ENCODE measurements at places on chromosomes 4 and X.

- DNase-seq: no peak
These were observed 28.9 kb downstream of the CPLX1 start for GRCh38 chr4:797066-797465.

DNA sequence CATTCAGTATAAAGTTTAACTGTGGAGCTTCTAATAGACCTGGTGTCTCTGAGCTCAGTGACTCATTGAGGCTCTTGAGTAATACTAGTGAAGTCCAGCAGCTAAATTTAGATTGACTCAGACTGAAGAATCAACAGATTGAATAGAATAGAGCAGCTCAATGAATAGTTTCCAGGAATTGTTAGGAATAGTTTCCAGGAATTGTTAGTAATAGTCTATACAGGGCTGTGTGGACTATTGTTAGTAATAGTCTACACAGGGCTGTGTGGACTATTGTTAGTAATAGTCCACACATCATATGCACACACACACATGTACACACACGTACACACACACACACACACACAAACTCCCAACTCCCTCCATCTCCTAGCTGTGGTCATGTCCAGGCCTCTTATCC lies 3.0 kb downstream of the GIMD1 start:
- DNase-seq: no peak

DNA sequence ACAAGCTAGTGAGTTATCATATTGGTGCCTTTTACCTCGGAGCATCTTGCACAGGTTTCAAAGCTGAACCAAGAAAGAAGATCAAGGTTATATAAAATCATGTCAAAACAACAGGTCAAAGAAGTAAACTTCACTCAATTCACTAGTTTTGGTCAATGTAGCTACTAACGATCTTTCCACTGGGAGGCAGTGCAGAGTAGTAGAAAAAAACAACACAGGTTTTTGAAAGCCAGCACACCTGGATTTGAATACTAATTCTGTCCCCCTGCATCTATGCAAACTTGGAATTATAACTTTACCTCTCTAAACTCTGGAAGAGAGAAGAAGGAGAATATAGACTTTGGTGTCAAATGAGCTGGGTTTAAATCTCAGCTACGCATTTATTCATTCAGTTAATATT lies 266.1 kb downstream of the GRIA3 start:
- DNase-seq: no peak

- DNase-seq: no peak
These were observed 104.4 kb downstream of the CXCL13 start for GRCh38 chr4:77710059-77710458.

DNA sequence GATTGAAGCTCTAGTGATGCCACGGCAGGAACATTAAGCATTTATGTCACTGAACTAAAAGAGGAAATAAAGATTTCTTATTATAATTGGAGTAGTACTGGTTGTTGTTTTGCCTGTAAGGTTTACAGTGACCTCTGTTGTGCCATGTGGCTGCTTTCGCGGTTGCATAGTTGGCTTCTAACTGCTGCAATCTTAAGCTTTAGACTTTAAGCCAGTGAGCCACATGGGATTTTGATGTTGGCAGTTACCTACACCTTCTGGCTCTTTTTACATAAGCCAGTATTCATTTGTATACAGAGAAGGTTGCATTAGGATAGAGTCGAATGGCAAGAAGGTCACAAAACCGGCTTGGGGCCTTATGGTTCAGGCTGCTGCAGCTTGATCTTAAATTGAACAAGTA lies 1311.6 kb downstream of the RAPGEF2 start:
- DNase-seq: no peak

GRCh38 chr4:54109241-54110018 lies 9.5 kb downstream of the GSX2 start:
- DNase-seq: no peak

- DNase-seq: no peak
These were observed 75.3 kb downstream of the RAPGEF2 start for GRCh38 chr4:159178151-159178546.

DNA sequence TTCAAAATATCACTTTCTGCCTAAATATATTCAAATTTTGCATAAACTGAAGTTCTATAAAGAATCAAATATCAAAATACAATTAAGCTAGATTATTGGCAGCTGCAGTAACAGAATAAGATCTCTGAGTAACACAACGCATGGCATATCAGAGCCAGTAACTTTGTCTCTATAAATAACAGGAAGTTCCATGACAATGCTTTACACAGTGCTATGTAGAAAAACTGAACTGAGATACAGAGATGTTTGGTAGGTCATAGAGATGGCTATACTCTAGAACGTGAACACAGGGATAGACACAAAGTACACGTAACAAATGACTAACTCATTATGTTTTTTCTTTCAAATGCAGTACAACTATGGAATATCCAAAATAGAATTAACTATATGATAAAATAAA lies 18.2 kb downstream of the UBE2D3 start:
- DNase-seq: no peak

- no peak for DNase-seq
These were observed 109.6 kb upstream of the ACSL4 start for GRCh38 chrX:109842611-109843010.

DNA sequence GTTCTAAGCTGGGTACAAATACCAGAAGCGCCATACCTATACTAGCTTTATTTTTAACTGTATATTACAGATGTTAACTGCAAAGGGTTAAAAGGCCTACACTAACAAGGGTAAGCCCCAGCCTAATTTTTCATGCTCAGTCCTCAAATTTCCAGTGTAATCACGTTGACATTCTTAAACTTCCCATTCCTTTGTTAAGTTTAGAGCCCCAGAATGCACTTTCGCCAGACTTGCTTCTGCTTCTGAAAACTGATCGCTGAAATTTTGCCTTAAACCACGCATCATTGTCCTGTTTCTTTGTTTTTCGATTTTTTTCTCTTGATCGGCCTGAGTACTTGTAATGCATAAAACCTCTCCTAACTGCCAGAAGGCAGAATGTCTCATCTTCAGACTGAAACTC lies 2141.9 kb upstream of the AGA start:
- no peak for DNase-seq

DNA sequence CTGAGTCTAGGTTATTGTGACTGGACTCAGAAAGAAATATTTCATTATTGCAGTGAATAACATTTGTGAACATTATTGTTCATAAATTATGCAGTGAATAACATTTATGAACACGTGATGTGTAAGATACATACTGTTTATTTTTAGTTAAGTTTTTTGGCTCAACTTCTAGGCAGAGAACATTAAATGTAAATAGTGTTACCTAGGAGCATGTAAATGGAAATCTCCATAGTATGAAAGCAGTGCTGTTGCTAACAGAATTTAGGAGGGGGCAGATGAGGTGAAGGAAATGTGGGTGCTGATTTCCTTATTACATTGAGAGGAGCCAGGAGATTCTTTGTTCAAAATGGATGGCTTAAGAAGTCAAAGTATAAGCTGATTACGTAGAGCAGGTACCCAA lies 45.0 kb downstream of the HTT start:
- DNase-seq: no peak

DNA sequence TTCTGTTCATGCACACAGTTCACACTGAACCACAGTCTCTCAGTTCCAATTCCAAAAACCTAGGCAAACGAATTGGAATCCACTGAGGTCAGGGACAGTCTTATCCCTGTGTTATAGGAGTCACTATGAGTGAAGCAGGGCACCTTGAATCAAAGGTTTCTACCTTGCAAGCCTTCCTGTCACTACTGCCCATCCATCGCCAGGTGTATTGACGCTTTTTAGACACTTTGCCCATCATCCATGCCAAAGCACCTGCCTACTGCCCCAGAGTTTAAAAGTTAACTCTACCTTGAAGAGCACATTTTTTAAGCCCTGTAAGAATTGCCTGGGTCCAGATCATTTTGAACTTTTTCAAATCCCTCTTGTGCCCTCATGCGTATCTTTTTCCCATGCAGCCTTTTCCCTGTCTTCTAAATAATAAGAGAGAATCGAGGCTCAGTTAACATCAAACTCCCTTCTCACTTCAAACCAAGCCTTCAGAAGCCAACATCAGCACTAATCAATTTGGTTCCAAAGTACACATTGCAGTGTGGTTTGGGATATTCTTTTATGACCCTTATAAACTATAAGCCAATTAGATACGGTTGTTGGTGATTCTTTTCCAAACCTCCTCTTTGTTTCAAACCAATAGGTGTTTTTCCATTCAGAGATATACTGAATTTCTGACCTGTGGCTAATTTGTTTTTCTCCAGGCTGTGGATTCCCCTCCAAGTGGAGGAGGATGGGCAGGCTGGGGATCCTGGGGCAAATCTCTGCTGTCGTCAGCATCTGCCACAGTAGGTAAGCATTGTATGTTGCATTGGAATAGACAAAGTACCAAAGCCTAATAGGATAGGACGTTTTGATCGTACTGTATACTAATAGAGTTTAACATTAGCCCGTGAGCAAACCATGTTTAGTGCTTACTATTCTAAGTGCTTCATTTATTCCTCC lies 23.7 kb downstream of the FAM114A1 start:
- no peak for DNase-seq

GRCh38 chr4:106291678-106292077 lies 24.3 kb downstream of the TBCK start:
- DNase-seq: no peak

- no peak for DNase-seq
These were observed 957.2 kb upstream of the PRKX start for GRCh38 chrX:4670606-4671005.

GRCh38 chr4:89258506-89258905 lies 49.1 kb downstream of the GPRIN3 start:
- DNase-seq: no peak

- no peak for DNase-seq
These were observed 37.0 kb downstream of the HTT start for GRCh38 chr4:3111461-3111860.

DNA sequence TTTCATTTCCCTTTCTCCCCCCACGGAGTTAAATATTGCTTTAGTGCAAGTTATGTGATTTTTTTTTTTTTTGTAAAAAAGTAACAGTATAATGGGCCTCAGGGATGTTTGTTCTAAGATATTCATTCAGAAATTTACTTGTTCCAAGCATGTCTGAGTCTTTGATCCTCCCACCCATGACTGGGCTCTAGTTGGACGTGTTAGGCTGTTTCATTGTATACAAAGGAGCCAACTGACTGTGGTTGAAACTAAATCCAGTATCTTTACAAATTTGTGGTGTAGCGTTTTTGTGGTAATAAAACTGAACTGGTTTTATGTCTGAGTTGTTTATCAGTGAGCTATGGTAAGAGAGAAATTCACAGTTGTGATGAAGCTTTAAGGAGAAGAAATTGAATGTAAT lies 74.1 kb downstream of the DOCK11 start:
- DNase-seq: no peak

DNA sequence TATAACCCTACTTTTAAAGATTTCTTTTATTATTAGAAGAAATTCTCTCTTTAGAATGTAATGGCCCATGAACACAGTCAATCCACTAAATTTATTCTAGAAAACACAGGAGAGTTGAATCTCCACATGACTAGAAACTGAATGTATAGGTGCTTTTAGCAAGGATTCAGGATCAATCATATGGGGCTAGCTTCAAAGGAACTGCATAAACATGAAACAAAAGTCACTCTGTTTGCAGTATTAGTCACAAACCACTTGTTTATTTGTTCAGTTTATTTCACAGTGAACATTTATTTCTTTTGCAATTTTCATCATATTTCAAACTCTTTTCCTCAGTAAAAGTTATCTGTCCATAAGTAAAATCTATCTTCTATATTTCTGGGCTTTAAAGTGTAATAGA lies 1604.6 kb downstream of the PCDH18 start:
- DNase-seq: no peak

GRCh38 chrX:44989995-44990770 lies 117.2 kb downstream of the KDM6A start:
- no peak for DNase-seq

DNA sequence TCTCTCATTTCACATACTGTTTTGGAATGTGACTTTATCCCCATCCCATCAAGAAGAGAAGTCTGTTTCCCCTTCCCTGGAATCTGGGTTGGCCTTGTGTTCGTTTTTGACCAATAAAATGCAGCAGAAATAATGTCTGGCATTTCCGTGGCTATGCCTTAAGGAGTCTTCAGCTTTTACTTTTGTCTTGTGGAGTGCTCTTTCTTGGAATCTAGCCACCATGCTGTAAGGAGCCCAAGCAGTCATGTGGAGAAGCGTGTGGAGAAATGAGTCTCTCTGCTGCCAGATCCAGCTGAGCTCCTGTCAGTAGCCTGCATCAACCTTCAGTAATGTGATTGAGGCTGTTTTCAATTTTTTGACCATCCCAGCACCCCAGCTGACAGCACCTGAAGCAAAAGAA lies 84.4 kb upstream of the ARMCX2 start:
- no peak for DNase-seq

- no peak for DNase-seq
These were observed 193.5 kb upstream of the FTHL17 start for GRCh38 chrX:31265383-31265782.

- no peak for DNase-seq
These were observed 270.0 kb downstream of the MAPK10 start for GRCh38 chr4:86089781-86090323.

DNA sequence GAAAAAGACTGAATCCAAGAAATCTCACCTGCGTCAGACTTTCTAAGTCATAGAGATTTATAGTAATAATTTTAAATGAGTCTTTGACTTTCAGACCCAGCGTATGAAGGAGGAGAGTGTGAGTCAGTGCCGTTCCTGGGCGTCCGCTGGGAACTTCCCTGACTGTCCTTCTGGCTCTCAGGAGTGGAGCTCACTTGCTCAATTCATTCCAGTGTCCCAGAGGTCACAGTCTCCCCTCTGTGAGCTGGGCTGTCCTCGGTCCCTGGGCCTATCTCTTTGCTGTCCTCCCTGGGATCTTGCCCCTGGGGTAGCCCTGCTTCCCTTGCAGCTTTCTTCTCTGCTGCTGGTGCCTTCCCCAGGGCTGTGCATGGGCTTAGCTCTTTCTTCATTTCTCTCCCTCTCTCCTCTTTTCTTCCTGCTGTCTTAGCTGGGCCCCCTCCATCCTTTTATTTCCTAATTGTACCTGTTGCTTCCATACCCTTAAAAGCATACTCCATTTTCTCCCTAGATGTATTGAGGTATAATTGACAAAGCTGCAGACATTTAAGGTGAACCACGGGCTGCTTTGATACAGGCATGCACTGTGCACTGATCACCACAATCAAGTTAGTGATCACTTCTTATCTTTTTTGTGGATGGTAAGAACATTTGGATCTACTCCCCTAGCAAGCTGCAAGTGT lies 11.6 kb downstream of the SORBS2 start:
- peak; percentile 64 for DNase-seq

GRCh38 chr4:176323511-176324160 lies 3.9 kb downstream of the SPCS3 start:
- DNase-seq: no peak

GRCh38 chr4:1783970-1784369 lies 9.1 kb upstream of the FGFR3 start:
- no peak for DNase-seq

GRCh38 chrX:48045410-48046311 lies 25.8 kb downstream of the ZNF630 start:
- no peak for DNase-seq

DNA sequence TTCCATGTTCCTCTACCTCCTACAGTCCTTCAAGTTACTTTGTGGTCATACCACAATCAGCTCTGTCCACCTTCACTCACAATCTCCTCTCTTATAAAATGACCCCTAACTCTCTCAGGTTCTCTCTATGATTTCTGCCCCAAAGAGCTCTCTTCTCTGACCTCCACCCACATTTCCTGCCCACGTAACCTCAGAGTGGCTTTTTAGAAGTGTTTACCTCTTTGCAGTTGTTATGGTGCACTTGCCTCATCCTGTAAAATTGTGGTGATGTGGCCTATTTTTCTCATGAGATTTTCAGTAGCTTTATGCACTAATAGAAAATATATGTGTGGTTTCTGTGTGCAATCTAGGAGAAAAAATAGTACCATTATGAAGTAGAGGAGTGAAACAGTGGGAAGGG lies 215.8 kb downstream of the PACRGL start:
- no peak for DNase-seq

- DNase-seq: no peak
These were observed 150.9 kb downstream of the SPRY1 start for GRCh38 chr4:123547216-123548165.
